Renal cortical epithelial cell (primary cell): ENCODE measurements at places on chromosomes 2 and 18. TPM values are rescaled to one million over a fixed set of nuclear protein-coding genes. Genes with fewer than 3 reads are reported as not detected.

DNA sequence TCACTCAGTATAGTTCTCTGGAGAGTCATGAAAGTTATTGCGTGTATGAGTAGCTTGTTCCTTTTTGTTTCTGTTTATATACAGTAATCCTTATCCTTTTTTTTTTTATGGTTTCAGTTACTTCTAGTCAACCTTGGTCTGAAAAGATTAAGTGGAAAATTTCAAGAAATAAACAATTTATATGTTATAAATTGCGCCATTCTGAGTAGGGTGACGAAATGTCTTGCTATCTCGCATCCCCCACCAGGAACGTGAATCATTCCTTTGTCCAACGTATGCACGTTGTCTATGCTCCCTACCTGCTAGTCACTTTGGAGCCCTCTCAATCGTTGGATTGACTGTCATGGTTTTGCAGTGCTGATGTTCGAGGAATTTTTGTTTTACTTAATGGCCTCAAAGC is 60.4 kb downstream of the FAM117B start:
- DNase-seq: no peak

- no peak for DNase-seq
Observed at GRCh38 chr2:134324430-134324829, 70.6 kb downstream of the MGAT5 start.

DNA sequence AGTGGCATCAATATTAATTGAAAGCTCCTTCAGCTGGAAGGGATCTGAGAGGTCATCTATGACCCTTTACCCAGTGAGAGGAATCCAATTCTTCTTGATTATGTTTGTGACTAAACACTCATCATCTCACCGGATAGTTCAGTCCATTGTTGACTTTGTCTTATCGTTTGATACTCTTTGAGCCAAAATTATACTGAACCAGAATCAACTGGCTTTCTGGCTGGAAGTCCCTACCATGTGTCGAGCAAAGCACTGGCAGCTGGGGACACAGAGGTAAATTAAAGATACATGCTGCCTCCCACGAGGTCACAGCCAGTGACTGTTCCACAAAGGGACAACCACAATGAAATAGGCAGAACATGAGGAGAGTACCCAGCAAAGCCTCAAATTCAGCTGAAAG is 91.4 kb upstream of the FHL2 start:
- no peak for DNase-seq

DNA sequence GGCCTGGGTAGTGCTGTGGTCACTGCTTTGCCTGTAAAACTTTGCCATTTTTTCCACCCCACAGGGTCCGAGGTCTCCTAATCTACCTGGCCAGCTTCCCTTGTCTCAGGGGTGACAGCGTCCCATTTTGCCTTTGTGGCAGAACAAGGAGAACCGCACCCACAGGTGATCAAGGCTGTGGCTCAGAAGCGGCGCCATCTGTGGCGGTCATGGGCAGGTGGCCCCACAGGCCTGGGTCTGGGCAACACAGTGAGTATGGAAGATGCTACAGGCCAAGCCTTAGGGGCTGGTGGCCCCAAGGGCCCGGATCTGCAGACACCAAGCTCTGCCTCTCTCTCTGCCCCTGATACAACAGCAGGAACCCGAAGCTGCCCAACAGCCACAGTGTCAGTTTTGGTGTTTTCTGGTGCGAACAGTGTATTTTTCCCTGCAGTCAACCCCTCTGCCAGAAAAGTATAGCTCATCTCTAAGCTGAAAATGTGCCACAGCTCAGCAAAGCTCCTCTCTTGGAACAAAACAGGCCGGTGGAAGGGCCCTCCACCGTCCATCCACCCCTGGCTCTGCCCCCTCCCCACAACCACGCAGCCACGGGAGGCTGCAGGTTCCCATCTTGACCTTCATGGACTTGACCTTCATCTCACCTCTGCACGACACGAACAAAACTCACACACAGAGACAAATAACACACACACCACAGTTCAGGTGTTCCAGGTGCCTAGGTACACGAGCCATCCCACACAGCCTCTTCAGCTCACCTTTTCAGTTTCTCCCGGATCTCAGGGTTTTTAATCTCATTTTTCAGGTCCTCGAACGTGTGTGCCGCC is 96.7 kb downstream of the PXDN start:
- DNase-seq: no peak

DNA sequence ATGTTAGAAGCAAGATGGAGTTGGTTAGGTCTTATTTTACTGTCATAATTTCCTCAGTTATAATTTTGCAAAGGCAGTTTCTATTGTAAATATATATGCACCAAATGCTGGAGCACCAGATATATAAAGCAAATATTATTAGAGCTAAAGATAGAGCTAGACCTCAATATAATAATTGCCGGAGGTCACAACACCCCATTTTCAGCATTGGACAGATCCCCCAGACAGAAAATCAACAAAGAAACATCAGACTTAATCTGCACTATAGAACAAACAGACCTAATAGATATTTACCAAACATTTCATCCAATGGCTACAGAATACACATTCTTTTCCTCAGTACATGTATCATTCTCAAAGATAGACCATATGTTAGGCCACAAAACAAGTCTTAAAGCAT is 115.2 kb downstream of the CABYR start:
- no peak for DNase-seq

Gene RTP5
- not detected in 2 replicates for total RNA-seq

Gene LBH
- total RNA-seq: 22.7 and 47.9 TPM in 2 replicates

Gene ASXL3
- 0.05 and 0.87 TPM in 2 replicates for total RNA-seq
